ENCODE measurements at places on chromosomes 1 and 21.

- no peak for DNase-seq
Measured at GRCh38 chr1:193141804-193142203, 20.0 kb downstream of the CDC73 start.

GRCh38 chr1:80054129-80054528 lies 1047.6 kb upstream of the ADGRL4 start:
- no peak for DNase-seq

GRCh38 chr1:197798492-197798891 lies 23.2 kb upstream of the DENND1B start:
- no peak for DNase-seq

- no peak for DNase-seq
Measured at GRCh38 chr1:94790246-94790645, 29.9 kb upstream of the SLC44A3 start.

DNA sequence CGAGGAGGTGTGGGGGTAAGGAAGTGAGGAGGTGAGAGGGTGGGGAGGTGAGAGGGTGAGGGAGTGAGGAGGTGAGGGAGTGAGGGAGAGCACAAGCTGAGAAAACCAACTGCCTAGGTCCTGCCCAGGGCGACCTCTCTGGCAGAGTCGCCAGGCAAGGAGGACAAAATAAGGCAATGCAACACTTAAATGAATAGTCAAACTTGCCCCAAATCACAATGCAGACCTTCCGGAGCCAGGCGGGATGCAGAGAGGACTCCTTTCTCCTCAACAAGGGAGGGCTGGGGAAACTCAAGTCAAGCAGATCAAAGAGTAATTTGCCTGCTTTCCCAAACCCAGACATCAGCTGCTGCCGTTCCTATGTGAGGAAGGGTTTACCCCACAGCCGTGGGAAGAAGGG lies 86.0 kb downstream of the CCDC185 start:
- DNase-seq = no peak

DNA sequence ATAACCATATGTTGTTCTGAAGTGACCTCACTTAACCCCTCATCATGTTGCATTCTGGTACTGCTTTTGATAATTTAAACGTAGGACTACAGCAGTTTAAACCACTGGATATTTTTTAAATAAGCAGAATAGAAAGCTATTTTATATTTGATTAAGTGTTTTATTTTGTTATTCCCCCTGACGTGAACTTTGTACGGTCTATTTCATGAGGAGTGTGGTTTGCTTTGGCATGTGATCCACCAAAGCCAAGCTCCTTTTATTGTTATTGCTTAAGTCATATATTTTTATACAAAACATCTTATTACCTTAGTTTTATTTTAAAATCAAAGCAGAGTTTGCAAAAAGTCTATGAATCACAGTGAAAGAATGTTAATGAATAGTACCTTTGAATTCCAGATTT lies 101.4 kb upstream of the L1TD1 start:
- DNase-seq = no peak

GRCh38 chr1:87922885-87923284 lies 594.2 kb downstream of the LMO4 start:
- DNase-seq = no peak

- DNase-seq = no peak
Measured at GRCh38 chr1:62062087-62062486, 132.6 kb upstream of the L1TD1 start.

GRCh38 chr1:86499987-86500593 lies 31.4 kb downstream of the CLCA1 start:
- DNase-seq = peak; percentile 90

- DNase-seq = no peak
Measured at GRCh38 chr1:160307118-160307791, 22.3 kb upstream of the PEX19 start.

DNA sequence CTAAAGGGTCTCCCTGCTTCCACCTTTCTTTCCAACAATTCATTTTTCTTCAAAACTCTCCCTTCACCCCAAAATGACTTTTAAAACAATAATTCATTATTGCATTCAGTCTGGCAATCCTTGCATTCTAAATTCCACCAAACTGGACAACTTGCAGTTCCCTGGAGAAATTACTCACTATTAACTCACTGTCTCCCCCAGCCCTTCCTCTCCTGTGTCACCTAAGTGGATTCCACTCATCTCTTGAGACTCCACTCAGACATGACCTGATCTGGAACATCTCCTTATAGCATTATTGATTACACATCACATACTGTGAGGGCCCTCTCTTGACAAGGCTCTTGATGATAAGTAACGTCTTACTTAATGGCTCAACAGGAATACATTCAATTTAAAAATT lies 257.1 kb downstream of the BRINP2 start:
- DNase-seq = no peak

DNA sequence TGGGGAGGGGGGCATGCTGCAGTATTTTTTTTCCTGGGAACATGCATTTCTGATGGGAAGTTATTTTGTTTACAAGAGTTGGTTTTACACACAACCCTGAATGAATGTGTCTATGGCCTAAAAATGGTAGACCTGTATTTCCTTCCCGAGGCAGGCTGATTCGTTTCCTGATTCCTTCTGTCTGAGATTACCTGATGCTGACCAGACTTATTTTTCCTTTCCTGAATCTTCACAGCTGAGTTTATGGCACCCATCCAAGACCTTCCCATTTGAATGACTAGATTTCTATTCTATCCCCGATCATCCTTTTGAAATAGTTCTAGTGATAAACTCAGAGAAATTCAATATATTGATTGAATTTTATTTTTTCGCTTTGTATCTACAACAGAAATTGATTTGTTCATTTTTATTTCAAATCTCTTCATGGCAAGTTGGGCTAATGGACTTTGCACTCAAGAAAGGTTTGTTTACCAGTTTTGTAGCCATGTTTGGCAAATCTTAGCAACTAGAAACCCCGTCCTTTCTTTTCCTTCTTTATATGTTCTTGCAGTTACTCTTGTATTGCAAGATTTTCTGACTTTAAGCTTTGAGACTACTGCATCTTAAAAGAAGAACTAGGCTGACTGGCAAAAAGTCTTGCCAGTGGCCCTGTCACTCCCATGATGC lies 15.9 kb upstream of the PLEKHM2 start:
- DNase-seq = no peak

DNA sequence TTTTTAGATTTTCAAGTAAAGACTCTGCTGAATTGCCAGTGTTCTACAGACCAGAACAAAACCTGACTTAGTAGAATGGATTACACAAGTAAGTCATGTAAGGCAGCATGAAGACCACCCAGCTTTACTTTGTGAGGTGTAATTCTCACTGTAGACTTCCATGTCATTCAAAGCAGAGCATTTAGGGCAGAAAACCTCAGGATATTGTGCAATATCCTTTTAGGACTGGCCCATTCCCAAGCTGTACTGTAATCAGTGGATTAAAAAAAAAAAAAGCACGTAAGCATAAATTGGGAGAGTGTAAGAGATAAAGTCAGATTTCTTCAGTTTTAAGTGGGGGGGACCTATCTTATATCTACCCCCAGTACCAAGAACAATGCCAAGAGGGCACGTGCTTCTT lies 380.5 kb upstream of the PRMT6 start:
- DNase-seq = no peak

DNA sequence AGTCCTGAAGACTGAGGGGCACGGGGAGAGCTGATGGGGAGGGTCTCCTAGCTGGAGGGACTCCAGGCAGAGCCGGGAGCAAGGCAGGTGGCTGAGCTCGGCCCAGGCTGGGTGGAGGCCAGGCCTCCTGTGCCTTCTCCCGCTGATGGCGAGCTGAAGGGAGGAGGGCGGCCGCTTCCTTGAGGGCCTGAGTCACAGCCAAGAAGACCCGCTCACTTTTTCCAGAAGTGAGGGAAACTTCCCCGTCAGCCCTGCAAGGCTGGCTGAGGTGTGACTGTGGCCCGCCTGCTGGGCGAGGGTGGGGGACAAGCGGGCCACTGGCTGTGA lies 1.7 kb upstream of the VWA1 start:
- no peak for DNase-seq

- peak; percentile 40 for DNase-seq
Measured at GRCh38 chr1:50967416-50968157, 2.5 kb upstream of the CDKN2C start.

GRCh38 chr1:8545078-8545477 lies 227.2 kb downstream of the SLC45A1 start:
- no peak for DNase-seq

DNA sequence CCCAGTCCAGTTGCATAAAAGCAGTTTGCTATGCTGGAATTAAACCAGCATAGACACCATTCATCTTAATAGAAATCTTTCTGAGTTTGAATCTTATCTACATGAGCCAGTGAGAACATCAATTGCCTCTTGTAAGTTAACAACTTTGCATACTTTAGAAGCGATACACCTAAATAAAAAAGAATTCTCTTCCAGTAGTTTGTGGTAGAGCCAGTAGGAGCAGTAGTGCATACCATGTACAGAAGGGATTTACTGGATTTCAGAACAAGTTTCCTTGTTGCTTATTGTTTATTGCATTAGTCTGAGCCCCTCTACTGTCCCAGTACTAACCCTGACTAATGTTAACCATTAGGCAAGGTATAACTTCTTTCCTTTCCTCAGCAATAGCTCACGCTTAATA lies 313.1 kb downstream of the TGFB2 start:
- no peak for DNase-seq

- DNase-seq = no peak
Measured at GRCh38 chr1:160432371-160432786, 32.0 kb downstream of the VANGL2 start.

DNA sequence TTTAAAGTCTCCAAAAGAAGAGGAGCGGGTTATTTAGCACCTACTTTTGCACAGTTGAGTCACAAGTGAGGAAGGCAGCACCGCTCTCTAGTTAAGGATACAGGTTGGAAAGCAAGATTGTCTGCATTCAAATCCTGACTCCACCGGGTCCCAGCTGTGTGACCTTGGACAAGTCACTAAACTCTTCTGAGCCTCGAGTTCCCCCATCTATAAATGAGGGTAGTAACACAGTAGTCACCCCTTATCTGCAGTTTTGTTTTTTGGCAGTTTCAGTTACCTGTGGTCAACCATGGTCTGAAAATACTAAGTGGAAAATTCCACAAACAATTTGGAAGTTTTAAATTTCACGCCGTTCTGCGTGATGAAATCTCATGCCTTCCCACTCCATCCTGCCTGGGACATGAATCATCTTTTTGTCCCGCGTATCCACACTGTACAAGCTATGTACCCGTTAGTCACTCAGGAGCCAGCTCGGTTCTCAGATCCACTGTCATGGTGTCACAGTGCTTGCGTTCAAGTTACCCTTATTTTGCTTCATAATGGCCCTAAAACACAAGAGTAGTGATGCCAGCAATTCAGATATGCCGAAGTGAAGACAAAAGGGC lies 49.4 kb downstream of the CAPZB start:
- DNase-seq = no peak

DNA sequence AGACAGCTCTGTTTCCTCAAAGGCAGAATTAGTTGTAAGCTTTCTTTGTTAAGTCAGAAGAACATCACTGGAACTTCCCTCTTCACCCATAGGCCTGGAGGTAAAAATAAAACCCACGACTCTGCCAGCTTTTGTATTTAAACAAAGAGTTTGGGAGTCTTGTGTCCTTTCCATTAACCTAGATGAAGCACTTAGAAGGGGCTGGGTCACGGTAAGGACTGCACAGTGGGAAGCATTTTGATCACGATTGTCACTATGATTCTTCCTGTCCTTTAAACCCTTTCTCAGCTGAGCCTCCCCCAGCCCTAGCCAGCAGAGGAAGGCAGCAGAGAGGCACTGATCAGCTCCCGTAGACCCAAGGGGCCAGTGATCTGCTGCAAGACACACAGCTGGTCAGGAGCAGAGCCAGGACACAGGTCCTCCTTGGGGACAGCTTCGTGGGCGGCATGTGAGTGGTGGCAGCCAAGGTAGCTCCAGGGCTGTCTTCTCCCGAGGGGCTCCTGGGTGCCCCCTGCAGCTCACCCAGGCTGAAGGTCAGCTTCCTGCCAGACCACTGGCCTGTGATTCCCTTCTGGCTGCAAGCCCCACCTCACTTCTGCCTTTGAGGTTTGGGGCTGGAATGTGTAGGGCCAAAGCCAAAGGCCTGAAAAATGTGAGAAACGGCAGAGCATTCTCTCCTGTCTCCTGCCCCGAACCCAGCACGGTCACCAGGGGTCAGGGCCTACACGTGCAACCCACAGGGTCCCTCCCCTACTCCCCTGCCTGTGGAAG lies 4.0 kb upstream of the LAPTM5 start:
- DNase-seq = no peak

GRCh38 chr1:156574039-156574633 lies 1.8 kb upstream of the IQGAP3 start:
- no peak for DNase-seq

All from hematopoietic multipotent progenitor cell treated with erythropoietin and hydrocortisone succinate and interleukin-3 and kit ligand, for 15 days (in vitro differentiated cells).